DMS79 treated with DMSO at 0.1 percent for 48 hours (cell line): ENCODE measurements at places on chromosomes 6 and 20.

DNA sequence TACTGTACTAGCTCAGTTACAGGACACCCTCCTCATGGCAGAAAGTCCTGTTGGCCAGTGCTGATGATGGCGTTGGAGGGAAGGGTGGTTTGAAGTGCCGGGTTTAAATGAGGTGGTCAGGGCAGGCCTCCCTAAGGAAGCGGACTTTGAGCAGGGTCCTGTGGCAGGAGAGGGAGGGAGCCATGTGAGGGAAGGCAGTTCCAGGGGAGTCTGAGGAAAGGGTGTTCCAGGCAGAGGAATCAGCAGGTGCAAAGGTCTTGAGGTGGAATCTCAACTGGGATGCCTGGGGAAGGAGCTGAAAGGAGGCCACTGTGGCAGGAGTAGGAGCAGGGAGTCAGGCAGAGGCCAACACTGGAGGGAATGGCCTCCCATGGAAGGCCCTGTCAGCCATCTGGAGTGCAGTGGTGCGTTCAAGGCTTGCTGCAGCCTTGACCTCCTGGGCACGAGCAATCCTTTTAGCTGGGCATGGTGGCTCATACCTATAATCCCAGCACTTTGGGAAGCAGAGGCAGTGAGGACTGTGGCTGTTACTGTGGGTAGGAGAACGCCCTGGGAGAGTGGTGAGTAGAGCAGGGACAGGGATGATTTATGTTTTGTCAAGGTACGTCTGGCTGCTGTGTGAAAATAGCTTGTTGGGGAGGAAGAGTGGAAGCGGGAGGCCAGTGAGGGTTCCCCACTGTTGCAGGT, 26.2 kb downstream of the VSTM2L start:
- no peak for DNase-seq

- no peak for DNase-seq
Measured at GRCh38 chr6:158502263-158502950, 57.5 kb upstream of the TMEM181 start.

GRCh38 chr20:1083431-1084080, 34.8 kb upstream of the PSMF1 start:
- DNase-seq = no peak

DNA sequence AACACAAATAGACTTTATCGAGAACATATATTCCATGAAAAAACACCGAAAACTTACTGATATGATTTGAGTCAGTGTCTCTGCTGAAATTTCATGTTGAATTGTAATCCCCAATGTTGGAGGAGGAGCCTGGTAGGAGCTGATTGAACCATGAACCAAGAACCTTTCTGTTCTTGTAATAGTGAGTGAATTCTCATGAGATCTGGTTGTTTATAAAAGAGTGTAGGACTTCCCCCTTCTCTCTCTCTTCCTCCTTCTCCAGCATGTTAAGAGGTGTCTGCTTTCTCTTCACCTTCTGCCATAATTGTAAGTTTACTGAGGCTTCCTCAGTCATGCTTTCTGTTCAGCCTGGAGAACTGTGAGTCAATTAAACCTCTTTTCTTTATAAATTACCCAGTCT, 1289.3 kb upstream of the CITED2 start:
- no peak for DNase-seq

GRCh38 chr6:136566007-136566487, 15.8 kb upstream of the MAP7 start:
- DNase-seq = no peak

DNA sequence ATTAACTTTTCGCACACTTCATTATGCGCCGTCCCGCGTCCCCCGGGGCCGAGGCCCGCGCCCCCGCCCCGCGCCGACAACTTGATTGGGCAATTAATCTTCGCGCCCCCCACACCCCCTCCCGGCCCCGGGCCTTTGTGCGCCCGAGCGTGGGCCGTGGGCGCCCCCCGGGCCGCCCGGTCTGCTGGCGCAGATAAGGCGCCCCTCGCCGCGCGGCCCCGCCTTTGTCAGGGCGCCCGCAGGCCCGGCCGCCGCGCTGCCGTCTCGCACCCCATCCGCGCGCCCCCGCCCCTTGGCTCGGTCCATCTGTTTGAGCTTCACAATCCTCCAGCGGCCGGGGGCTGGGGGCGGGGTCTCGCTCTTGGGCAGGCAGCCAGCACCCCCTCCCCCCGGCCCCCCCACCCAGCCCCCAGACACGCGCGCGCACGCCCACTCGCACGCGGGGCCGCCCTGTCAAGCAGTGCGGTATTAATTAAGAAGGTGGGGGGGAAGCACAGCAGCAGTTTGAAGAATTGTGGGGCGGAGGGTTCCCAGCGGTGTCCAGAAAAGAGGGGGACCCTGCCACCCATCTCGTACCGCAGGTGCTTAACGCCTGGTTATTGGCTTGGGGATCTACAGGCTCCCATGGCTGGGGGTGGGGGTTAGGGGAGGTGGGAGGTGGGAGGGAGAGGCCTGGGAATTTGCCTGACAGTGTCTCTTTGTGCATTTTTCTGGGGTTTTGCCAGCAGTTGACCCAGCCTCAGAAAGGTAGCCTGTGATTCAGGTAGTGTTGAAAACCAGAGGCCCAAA, 34.6 kb upstream of the SCRT2 start:
- peak; percentile 1 for DNase-seq

- DNase-seq = no peak
Measured at GRCh38 chr6:795046-795685, 102.2 kb upstream of the EXOC2 start.

DNA sequence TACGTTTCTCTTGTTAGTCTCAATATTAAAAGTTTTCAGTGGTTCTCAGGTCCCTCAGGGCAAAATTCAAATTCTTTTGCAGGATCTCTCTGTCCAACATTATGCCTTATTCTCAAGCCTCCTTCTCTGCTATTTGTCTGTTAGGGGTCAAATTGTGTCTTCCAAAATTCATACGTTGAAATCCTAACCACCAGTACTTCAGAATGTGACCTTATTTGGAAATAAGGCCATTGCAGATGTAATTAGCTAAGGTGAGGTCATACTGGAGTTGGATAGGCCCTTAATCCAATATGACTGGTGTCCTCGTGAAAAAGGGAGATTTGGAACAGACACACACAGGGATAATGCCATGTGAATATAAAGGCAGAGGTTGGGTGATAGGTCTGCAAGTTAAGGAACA, 64.1 kb upstream of the ADGRF1 start:
- DNase-seq = no peak

DNA sequence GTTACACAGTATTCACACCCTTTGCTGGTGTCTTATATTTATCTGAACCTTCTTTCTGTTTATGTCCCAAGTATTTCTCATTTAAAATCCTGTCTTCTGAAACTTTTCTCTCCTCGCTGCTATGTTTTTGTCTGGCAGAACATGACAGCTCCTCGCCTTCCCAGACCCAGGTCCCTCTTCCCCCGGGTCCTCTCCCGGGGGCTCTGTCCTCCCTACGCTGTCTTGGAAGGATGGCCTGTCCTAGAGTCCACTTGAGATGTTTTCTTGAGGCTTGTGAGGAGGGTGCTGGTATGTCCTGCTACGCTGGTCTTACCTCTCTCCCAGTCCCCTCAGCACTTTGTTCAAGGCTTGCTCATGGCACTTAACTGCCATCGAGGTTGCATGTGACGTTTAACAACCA, 6.2 kb downstream of the GID8 start:
- no peak for DNase-seq

DNA sequence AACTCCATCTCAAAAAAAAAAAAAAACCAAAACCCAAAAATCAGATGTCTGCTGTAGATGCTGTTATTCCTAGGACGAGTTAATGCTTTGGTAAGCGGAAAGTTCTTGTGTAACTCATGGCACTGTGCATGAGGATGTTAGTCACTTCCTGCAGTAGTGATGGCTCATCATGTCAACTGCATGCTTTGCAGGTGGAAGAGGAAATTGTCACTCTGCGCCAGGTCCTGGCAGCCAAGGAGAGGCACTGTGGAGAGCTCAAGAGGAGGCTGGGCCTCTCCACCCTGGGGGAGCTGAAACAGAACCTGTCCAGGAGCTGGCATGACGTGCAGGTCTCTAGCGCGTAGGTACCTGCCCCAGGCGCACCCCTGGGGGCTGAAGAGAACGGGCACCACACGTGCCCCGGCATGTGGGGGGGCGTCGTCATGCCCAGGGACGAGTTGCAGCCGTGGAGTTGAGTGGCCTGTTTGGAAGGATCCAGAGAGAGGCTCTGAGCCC, 8.5 kb downstream of the TPD52L2 start:
- DNase-seq = no peak

- no peak for DNase-seq
Measured at GRCh38 chr6:155628306-155628705, 172.7 kb upstream of the NOX3 start.

DNA sequence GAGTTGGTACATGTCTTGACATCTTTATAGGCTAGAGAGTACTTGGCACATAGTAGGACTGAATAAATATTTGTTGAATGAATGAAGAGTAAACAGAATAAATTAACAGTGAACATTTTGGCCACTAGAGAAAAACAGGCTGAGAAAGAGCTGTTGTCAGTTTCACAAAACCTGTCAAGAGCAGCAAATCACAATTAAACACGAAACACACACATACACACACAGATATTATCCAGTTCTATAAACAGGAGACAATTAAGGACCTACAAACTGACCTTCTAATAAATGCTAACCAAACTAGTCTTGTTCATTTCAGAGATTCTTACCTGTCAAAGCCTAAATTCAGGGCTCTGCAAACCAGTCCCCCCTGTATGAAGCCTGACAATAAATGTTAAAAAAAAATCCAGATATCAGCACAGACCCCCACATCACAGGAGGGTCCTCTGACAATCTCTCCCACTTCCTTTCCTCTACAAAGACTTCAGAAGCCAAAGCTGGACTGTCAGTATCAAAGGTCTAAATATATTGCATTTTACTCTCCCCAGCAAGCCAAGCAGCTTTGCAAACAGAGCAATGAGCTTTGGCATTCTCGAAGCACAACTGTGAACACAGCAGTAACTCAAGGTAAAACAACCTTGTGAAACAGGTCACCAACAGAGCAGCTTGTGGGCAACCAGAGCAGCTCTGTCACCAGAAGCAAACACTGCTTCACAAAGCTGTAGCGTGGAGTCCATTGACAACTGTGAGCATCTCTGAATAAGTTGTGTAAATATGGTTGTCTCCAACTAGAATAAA, 229.9 kb downstream of the TBXT start:
- DNase-seq = no peak

DNA sequence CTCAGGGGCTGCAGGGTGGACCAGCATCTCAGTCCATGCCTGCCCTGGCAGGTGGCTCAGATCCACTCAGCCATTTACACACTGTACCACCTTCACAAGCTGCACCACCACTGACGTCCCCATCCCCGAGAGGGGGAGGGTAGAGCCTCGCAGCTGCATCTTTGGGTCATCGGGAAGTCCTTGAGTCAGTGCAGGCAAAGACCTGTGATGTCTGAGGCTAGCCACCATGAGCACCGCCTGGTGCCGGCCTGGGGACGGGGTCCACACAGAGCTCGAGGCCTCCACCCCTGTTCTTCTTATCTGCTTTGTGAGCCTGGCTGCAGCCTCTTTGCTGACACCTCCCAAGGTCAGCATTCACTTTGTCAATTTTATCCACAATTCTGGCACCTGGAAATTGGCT, 141.4 kb downstream of the PHACTR3 start:
- no peak for DNase-seq

DNA sequence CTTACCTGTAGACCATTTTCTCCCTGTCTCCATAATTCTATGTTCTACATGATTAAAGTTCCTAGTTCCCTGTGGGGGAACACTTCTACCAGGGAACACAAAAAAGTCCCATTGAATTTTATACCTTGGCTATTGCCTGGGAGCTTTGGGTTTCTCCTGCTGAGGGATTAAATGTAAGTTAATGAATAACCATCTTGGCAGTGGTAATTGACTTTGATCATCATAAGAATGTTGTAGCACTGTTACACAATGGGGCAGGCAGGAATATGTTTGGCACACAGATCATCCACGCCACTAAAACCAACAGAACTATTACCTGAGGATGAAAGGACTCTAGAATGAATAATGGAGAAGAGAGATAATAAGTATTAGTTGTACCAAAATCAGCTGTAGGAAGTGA, 1106.2 kb upstream of the GJE1 start:
- DNase-seq = no peak

DNA sequence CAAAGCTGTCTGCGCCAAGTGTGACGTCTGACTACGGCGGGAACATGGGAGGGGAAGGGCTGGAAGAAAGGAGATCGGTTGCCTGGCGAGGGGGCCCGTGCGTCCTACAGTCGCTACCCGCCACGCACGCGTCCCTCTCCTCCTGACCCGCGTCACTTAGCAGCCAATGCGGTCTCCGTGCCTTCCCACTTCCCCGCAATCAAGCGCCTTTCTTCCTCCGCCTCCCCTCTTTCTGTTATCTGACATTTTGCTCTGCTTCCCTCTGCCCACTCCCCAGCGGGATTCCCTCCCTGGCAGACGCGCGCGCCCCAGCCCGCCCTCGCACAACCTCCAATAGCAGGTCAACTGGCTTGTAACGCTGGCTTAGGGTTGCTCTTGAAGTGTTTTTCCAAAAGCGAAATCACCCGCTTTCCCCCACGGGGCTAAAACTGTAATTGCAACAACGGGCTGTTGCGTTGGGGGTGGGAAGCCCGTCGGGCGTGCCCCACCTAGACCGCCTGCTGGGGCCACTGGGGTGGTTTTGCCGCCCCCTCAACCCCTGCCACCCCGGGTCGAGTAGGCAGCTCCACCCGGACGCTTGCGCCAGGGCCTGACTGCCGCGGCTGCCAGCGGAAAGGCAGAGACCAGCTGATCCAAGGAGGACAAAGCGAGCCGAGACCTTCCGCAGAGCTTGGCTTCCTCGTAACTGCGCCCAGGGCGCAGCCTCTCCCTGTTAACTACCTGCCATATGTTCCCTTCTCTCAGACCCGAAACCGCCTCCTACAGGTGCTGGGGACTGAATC, 6.2 kb upstream of the SOX4 start:
- DNase-seq = peak; percentile 80

DNA sequence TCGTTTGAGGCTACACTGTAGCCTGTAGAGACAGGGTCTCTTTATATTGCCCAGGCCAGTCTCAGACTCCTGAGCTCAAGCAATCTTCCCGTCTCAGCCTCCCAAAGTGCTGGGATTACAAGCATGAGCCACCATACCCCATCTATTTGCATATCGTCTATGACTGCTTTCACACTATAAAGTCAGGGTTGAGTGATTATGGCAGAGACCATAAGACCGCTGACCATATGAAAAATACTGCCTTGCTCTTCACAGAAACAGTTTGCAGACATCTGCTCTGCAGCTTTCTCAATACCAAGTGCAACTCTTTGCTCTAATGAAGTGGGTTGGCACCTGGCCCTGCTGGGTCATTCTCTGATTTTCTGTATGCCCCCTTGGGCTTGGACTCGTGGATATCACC, 79.5 kb upstream of the PAK5 start:
- no peak for DNase-seq
